Choroid plexus epithelial cell (primary cell): ENCODE measurements at places on chromosomes 7 and 10.
A peak's percentile ranks its signal among the peaks of the same experiment; 100 is the strongest.

- DNase-seq = peak; percentile 2
Measured at GRCh38 chr7:117478836-117479224, 995 bp upstream of the CFTR start.

GRCh38 chr7:47478926-47479711 lies 102.8 kb downstream of the TNS3 start:
- DNase-seq = no peak

DNA sequence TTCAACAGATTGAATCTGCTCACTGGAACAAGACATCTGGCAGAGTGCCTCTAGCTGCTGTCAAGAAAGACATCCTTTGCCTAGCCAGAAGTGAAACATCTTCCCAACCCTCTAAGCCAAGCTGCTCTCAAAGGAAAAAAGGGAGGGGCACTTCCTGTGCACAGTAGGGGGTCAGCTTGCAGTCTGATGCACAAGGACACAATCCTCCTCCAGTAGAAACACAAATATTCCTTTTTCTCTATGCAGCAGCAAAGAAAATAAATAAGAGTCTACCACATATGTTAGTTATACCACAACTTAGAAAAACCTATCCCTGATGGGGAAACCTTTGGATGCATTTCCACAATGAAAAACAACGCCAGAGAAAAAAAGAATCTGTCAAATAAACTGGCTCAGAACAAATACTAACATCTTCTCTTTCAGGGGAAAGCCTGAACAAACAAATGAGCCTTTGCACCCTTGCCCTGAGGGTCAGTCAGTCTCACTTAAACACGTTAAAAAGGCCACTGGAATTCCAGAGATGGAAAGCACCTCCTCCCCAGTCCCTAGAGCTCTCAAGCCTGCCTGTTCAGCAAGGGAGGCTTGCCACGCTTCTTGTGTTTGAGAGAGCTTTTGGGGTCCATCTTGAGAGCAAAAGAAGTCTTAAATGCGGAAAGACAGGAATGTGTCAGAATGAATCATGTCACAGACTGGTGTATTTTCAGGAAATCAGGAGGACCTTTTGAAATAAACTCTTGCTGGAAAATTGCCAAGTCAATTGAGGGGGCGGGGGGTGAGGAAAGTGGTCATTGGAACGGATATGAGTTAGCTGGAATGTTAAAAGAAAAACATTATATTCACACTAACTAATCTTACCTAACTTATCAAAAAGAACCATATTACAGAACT lies 7.5 kb downstream of the LAMB1 start:
- peak; percentile 96 for DNase-seq

- DNase-seq = no peak
Measured at GRCh38 chr10:6199131-6199733, 3.5 kb upstream of the PFKFB3 start.

DNA sequence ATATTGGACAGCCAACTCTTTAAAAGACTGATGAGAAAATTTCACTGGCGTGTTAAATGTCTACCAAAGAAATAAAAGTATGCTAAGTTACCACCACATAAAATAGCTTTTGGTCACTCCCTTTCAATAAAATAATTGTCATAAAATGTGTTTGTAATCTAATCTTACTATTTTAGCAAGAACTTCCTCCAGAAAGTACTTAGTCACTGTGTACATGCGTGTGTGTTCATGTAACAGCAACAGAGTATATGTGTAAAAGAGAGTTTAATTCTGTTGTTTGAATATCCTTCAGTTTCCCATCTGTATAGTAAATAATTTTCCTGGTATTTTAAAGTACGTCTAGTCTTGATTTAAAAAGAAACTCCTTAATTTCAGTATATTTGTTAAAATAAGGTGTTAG lies 35.0 kb upstream of the WASL start:
- DNase-seq = no peak

DNA sequence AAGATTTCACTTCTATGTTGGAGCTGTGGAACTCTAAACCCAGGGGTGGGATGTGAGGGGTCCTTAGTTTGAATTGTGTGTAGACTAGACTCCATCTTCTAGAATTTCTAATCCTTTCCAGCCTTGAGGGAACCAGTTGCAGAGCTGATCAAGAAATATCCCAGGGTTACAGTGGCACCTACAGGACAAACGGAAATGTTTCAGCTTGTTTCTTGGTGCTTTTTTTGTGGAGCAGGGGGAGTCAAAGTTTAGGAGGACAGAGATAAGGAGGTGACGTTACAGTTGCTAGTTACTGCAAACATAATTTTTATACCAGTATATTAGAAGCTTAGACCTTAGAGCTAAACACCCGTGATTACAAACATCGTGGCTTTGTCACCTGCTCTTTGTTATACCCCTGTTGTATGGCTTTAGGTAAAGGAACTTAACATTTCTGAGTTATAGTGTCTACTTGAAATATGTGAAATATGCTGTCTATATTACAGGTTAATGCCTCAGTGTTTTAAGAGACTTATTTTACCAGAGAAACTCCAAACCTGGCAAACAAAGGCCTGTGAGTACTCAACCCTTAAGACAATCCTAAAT lies 84.5 kb upstream of the DYNC1I1 start:
- DNase-seq = peak; percentile 72

DNA sequence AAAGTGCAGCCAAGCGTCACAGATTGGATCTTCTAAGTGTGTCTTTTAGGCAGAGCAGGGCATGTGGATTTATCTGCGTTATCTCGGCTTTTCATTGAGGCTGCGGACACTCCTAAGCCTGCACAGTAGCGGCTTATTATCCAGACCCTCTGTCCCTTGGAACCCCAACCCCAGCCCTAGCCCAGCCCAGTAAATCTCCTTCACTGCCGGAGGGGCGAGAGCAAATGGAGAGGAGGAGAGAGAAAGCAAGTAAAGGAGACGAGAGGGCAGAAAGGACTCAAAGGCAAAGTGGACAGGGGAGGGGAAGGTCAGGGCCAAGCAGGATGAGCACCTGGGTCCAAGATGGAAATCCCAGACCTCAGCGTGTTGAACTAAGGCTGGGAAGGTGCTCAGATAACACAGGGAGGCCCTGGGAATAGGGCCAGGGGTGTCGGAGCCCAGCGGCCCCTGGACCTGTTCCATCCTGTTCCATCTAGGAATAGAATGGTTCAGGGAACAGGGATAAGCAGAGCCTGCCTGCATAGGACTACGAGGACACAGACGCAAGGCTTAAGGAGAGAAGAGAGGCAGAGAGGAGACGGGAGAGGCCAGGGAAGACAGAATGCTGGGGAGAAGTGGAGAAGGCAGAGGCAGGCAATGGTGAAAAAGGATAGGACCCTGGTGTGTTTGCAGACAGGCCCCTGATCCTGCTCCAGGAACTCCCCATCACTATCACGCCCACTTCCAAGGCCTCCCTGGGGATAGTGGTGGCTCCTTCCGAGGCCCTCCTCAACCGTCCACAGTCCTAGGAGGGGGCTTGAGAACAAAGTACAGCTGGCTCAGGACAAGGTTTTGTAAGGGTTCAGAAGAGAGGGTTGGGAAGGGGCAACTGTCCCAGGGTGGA lies 99.6 kb downstream of the CHST15 start:
- no peak for DNase-seq

- no peak for DNase-seq
Measured at GRCh38 chr7:155922067-155922816, 110.0 kb upstream of the SHH start.

GRCh38 chr7:113883096-113883495 lies 35.7 kb downstream of the PPP1R3A start:
- DNase-seq = no peak

GRCh38 chr10:29826801-29827450 lies 192.2 kb upstream of the SVIL start:
- no peak for DNase-seq

- peak; percentile 67 for DNase-seq
Measured at GRCh38 chr10:109996225-109996624, 11.6 kb upstream of the ADD3 start.

- peak; percentile 83 for DNase-seq
Measured at GRCh38 chr10:122494833-122495232, 33.5 kb downstream of the HTRA1 start.

DNA sequence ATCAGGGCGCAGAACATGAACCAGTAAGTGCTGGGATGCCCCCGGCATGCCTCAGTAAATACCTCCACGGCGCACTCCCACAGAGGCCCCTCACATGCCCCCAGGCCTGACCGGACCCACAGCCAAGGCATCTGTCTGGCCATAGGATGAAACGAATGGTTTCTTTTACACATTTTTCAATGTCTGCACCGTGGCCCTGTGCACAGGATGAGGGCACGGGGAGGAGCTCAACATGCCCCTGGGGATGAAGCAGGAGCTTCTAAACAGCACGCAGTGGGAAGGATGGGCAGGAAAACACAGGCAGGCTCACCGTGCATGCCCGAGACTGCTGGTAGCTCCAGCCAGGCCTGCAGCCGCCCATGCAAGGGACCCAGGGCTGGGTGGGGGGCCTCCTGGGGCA lies 283.3 kb downstream of the TNS3 start:
- no peak for DNase-seq

GRCh38 chr10:86878983-86879713 lies 78.3 kb downstream of the MMRN2 start:
- DNase-seq = no peak
